Activated CD4-positive, alpha-beta T cell treated with anti-CD3 and anti-CD28 coated beads for 24 hours (primary cell): ENCODE measurements at places on chromosomes 2 and 18.

GRCh38 chr18:44786257-44786656 is 105.6 kb downstream of the SETBP1 start:
- no peak for DNase-seq

DNA sequence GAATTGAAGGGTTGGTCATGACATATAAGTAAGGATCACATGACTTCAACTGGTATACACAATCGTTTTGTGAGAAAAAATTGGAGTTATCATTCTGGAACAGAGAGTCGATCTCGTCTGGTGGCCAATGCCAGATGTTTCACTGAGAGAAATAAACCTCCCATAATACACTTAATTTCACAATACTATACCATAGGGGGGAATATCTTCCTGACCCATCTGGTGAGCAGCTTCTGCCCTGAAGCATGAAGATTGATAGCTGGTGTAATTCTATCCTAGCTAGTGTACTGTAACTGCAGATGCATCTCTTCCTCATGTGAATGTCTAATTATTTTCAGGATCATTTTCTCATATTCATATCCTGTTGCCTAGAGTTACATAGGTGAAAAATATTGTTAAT is 15.7 kb upstream of the CDH7 start:
- no peak for DNase-seq

DNA sequence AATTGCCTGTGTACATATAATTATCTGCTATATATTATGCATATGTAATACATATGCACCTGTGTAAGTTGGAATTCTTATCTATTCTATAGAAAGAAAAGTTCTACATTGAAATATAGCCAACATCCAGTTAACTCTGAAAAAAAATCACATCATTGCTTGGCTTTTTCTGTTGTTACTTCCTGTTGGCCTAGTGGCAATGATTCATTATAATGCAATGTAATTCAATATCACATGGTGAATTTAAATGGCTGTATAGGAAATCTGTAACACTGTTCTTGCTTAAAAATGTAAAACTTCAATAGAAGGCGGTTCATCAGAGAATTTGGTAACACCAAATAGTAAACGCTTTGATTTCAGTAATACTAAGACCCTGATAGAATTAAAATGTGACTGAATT is 44.5 kb upstream of the MAP4K3 start:
- DNase-seq = no peak

GRCh38 chr2:170836027-170836426 is 19.3 kb downstream of the GAD1 start:
- DNase-seq = no peak

DNA sequence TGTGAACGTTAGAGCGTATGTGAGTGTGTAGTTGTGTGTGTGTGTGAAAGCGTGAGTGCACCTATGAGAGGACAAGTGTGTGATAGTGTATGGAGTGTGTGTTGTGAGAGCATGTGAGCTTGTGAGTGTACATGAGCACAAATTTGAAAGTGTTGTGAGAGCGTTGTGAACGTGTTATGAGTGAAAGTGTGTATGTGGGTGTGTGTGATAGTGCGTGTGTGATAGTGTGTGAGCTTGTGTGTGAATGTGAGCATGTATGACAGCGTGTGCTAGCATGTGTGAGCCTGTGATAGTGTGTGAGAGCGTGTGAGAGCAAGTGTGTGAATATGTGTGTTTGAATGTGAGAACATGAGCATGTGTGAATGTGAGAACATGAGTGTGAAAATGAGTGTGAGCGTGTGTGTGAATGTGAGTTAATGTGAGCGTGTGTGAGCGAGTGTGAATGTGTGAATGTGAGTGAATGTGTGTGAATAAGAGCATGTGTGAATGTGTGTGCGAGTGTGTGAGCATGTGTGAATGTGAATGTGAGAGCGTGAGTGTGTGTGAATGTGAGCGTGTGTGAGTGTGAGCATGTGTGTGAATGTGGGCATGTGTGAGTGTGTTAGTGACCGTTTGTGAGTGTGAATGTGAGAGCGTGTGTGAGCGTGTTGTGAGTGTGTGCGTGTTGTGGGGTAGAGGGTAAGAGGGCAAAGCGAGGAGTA is 25.0 kb downstream of the RALB start:
- DNase-seq = no peak

DNA sequence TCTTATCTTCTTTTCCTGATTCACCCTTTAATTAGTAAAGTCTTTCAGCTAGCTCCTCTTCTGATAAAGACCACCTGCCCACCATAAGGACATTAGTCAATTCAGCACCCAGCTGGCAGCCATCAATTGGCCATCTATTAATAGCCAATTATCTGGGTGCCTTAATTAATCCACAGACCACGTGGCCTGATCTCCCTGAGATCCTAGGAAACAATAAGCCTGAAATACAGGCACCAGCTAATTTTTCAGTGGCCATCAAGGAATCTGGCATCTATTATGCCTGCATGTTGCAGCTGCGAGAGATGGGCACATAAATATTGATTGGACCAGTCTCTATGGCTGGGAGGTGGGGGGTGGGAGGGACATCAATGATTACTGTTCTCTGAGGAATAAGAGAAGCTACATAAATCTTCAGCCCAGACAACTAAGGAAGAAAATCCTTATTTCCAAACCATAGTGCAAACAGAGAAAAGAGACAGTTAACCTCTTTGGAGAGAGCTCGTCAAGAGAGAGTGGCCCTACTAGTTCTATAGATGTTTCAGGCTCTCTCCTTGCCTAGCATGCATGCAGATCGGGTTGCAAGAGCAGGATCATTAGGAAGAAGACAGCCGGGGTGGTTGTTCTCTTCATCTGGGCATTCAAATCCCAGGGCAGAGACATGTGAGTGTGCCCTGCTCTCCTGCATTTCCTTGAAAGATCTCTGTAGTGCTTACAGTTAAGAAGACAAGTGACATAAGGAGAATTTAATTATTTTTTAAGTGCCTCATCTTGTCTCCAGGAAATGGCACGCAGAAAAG is 8.7 kb downstream of the GALNT14 start:
- no peak for DNase-seq

GRCh38 chr2:99607454-99607853 is 117.6 kb upstream of the REV1 start:
- no peak for DNase-seq

GRCh38 chr18:54261894-54262293 is 7.4 kb upstream of the POLI start:
- DNase-seq = peak; percentile 29

- DNase-seq = no peak
Measured at GRCh38 chr18:35526495-35527059, 28.8 kb upstream of the INO80C start.

DNA sequence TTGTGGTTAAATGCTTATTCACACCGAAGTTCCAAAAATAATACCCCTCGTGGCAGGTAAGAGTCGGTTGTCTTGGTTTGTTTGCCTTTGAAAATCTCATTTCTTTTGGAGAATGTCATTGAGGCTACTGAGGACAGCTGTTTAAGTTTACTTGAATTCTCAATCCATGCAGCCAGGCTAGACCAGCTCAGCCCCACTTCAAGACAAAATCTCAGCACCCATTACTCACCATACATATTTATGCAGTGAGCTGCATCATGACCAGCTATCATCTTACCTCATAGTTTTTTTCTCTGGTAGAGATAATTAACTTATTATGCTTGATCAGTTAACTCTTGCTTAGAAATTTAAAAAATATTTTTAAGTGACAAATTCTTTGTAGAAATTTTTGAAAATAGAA is 115.9 kb downstream of the HAUS1 start:
- no peak for DNase-seq

- no peak for DNase-seq
Measured at GRCh38 chr2:85547859-85548607, 9.1 kb downstream of the MAT2A start.

DNA sequence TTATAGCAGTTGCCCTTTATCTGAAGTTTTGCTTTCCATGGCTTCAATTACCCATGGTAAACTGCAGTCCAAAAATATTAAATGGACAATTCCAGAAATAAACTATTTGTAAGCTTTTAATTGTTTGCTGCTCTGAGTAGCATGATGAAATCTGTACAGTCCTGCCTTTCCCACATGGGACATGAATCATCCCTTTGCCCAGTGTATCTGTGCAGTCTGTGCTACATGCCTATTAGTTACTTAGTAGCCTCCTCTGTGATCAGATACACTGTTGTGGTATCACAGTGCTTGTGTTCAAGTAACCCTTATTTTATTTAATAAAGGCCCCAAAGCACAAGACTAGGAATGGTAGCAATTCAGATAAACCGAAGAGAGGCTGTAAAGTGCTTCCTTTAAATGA is 810.6 kb upstream of the PIK3C3 start:
- DNase-seq = no peak

- DNase-seq = no peak
Measured at GRCh38 chr2:222311319-222311977, 12.7 kb upstream of the PAX3 start.

GRCh38 chr2:120204945-120205670 is 18.1 kb downstream of the TMEM185B start:
- no peak for DNase-seq

DNA sequence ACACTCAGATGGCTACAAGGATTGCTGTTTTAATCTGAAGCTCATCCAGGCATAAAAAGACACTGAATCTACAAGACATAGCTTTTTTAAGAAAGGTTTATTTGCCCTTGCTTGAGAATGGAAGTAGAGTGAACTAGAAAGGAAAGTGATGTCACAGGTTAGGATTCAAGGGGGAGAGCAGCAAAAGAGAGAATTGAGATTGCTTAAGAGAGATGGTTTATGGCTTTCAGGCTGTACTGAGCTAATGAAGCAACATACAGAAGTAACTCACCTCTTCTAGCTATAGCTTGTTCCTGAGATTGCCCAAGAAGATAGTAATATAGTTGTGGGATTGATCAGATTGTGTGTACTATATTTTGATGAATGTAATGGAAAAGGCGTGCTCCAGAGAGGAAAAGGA is 26.1 kb upstream of the ACVR2A start:
- no peak for DNase-seq

DNA sequence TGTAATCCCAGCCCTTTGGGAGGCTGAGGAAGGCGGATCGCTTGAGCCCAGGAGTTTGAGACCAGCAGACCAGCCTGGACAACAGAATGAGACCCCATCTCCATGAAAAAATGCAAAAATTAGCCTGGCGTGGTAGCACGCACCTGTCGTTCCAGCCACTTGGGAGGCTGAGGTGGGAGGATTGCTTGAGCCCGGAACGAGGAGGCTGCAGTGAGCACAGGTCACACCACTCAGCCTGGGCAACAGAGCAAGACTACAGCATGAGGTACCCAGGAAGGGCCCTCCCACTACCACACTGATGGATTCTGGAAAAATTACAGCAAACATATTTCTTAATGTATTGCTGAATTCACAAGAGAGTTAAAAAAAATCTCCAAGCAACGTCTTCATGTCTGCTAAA is 56.3 kb upstream of the HPCAL1 start:
- DNase-seq = no peak
